ENCODE measurements at places on chromosomes 4 and X.
A peak's percentile ranks its signal among the peaks of the same experiment; 100 is the strongest.

DNA sequence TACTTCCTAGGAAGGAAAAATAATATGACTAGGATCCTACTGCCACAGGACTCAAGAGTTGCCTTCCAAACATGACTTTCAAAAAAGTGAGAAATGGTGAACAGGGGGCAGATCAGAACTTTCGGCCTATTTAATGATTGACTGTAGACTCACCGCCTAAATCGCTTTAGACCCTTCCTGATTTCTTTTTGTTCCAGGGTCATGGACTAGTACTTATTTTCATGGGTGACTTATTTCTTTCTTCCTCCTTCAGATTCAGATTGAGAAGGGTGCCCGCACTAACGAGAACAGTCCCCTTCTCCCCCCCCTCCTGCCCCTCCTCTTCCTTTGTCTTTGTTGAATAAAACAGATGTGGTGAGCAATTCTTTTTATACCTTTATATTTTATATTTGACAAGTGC, 48.0 kb upstream of the KLHL8 start:
- no peak for DNase-seq

DNA sequence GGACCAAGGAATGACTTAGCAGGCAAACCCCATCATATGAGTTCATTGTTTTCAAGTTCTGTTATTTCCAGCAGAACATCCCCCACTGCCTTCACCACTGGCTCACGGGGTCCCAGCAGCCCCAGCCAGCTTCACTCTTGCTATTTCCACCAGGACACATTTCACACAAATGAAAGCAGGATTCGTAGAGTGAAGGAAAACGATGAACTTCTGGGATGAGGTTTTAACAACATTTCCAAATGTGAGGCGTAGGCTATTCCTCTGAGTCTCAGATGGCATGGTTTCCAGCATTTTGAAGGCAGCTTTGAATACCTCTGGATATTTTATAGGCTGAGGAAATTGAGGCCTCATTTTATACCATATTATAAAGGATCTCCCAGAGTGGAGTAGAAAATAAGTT, 32.9 kb upstream of the EGFL6 start:
- DNase-seq = no peak

- peak; percentile 32 for DNase-seq
Measured at GRCh38 chr4:165537028-165537648, 158.3 kb downstream of the CPE start.

- DNase-seq = no peak
Measured at GRCh38 chr4:53711926-53712325, 120.6 kb upstream of the LNX1 start.

- no peak for DNase-seq
Measured at GRCh38 chrX:34884817-34885216, 57.8 kb upstream of the FAM47B start.

DNA sequence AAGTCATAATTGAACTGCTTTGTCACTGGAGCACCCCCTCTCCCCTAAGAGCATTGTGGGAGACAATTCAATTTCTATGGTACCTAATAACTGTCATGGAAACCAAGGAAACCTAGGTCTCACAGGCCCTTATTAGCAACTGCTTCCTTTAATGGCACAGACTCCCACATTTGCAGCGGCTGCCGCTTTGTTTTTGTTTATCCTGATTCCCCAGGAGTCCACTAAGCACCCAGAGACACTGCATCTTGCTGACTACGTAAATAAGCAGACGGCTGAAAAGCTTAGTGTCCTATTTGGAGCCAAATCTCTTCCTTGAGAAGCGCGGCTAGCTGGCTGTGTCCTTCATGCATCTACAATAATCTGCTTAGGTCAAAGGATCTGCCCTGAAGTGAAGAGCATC, 494.4 kb downstream of the TMA16 start:
- no peak for DNase-seq

DNA sequence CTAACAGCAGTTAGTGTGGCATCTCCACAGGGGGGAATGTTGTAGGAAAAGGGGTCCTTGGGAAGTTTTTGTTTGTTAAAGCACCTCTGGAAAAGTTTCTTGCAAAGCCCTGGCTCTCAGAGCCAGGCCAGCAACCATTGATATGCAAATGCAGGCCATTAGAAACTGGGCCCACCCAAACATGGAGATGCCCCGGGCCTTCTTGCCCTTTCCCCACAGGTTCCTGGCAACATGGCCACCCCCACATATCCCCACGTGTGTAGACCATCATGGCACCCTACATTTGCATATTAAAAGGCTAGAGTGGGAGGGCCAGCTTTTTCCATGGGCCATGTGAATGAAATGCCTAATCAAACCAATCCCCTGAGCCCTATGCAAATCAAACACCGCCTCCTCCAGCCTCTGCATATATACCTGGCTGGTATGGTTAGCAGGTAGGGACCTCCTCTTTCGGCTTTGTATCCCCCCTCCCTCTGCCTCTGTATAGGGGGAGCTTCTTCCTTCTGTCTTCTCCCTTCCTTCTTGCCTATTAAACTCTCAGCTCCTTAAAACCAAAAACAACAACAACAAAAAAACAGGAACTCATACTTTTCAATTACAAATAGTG, 44.0 kb upstream of the ZCCHC13 start:
- peak; percentile 53 for DNase-seq

DNA sequence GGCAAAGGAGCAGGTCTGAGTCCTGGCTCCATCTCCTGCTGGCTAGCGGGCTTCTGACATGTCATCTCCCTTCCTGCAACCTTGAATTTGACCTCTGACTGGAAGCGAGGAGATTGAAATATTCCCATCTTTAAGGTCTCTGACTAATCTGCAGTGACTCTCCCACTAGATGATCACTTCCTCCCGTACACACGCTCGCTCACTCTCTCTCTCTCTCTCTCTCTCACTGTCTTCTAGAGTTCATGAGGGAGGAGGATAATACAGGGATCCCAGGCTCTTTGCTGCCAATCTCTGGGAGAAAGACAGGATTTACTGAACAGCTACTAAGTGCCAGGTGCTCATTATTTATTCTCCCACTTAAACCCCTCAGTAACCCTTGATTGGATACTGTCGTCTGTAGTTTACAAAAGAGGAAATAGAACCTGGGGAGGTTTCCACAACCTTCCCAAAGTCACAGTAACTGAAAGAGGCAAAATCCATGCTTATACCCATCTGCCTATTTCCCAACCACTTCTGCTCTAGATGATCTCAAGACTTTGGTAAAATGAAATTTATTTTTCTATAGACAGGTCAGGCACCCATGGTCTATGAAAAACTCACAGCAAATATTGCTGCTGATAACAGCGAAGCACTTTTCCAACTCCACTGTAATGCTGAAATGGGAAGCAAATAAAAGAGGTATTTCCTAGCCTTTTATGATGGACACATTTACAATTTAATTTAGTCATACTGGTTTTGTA, 193.5 kb upstream of the C1QTNF7 start:
- DNase-seq = no peak

DNA sequence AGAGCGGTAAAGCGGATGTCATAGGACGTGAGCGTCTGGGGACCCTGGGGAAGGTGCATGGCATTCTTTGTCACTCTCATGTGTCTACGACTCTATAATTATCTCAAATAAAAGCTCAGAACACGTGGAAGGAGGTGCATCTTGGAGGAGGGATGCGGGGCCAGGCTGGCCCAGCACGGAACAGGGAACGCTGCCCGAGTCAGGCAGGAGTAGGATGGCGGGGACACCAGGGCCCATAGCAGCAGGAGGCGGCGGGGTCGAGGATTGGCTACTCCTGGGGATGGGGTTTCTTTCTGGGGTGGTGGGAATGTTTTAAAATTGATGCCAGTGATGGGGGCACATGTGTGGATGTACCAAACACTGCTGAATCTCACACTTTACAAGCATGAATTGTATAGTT, 5.4 kb upstream of the HTRA3 start:
- no peak for DNase-seq
